Substantia nigra (tissue), 51 donors: ENCODE measurements at places on chromosomes 2 and 18.

- DNase-seq = no peak
Measured at GRCh38 chr2:173094731-173095130, 19.1 kb downstream of the MAP3K20 start.

DNA sequence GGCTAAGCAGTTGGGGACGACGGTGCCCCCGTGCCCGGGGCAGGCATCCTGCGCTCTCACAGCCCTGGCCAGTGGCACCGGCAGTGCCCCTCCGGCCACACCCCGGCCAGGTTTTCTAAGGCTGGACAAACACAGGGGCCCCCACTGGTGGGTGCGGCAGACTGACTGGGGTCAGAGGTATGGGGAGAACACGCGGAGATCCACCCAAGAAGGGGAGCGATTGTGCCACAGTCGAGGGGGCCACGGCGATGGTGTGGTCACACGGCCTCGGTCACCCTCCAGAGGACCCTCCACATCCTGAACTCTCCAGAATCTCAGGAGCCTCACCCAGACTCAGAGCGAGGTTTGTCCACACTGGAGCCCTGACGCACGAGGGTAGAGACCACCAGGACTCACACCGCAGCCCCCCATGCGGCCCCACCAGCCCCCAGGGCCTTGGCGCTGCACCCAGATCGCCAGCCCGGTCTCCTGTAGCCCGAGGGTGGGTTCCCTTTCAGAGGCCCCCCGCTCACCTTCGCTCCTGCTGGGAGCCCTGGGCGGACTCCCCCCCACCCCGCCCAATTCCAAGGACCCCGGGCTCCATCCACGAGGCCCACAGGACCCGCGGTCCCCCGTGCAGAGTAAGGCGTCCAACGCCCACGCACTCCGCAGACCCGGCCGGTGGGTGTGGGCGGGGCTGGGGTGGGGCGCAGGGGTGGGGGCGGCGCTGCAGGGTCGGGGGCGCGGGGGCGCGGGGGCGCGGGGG is 15.2 kb downstream of the PDCD1 start:
- DNase-seq = no peak

DNA sequence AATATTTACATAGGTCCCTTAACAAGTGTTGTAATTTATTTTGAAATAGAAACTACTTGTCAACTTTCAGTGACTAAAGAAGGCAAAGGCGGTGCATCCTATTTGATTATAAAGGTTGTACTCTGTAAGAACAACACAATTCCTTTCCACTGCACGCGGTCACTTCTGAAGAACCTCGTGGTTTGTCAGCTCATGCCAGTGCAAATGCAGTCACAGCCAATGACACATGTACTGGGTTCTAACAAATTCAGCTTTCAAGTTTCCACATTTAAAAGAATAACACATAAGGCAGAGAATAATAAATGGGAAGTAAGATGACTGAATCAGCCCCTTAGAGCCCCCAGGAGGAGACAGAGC is 39.7 kb downstream of the CYB5A start:
- DNase-seq = no peak

DNA sequence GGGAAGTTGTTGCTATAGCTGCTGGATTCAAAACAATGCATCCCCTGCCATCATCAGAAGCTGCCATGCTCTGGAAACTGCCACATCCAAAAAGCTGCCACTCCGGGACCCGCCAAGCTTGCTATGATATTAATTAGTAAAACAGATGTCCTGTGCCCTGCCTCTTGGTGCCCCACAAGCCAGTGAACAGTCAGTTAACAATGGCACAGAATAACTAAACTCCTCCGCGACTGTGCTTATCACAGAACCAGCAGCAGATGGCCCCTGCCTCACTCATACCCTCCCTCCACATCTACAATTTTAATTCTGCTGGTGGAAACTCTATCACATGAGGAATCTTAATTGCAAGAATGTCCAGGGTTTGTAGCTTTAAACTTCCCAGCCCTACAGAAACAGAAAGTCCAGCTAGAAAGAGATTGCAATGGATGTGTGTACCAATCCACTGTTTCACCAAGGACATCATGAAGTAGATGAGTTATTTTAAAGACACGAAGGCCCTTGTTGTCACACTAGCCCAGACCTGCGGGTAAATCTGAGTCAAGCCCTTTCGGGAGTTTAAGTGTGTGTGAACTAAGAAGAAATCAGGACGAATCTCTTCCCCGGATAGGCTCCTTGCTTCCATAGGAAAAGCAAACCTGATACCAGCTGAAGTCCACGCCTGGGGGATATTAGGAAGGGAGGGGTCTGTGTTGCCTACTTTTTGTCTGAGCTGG is 7.4 kb upstream of the ACYP2 start:
- DNase-seq = no peak

- no peak for DNase-seq
Measured at GRCh38 chr18:8999872-9000271, 102.6 kb upstream of the NDUFV2 start.

DNA sequence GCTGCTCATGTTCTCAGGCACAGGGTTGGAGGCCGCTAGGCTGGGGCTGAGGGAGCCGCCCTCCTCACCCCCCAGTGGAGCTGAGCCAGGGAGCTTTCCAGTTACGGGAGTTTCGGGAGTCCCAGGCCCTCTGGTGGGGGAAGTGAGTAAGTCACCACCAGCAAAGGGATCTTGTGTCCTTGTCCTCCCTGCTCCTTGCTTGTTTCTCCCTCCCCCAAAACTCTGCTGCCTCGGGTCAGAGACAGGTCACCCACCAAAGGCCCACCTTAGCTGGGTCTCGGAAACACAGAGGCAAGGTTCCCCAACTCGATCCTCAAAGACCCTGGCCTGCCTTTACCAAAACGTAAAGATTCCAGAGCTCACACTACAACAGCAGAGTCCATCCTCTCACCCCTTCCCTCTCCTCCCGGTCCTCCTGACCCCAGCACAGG is 60.5 kb upstream of the POMC start:
- peak; percentile 33 for DNase-seq

DNA sequence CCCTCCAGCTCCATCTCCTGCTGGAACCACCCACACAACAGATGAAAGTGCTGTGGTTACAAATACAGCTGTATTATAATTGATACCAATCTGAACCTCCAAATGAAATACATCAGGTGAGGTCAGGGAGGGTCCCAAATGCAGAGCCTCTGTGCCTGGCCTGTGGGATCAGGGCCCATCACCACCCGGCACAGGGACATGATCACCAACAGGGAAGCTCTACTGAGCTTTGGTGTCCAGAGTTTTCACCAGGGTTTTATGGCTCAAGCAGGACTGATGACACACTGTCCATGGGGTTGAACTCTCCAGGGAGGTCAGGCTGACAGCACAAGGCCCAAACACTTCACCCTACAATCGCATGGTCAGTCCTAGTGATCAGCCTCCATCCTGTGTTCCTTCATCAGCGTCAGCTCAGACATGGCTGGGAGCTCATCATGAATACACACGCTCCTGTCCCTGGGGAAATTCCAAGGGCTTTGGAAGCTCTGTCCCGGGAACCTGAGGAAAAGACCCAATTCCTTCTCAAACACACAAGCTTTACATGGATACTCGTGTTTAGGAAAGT is 3.9 kb upstream of the PXDN start:
- no peak for DNase-seq

DNA sequence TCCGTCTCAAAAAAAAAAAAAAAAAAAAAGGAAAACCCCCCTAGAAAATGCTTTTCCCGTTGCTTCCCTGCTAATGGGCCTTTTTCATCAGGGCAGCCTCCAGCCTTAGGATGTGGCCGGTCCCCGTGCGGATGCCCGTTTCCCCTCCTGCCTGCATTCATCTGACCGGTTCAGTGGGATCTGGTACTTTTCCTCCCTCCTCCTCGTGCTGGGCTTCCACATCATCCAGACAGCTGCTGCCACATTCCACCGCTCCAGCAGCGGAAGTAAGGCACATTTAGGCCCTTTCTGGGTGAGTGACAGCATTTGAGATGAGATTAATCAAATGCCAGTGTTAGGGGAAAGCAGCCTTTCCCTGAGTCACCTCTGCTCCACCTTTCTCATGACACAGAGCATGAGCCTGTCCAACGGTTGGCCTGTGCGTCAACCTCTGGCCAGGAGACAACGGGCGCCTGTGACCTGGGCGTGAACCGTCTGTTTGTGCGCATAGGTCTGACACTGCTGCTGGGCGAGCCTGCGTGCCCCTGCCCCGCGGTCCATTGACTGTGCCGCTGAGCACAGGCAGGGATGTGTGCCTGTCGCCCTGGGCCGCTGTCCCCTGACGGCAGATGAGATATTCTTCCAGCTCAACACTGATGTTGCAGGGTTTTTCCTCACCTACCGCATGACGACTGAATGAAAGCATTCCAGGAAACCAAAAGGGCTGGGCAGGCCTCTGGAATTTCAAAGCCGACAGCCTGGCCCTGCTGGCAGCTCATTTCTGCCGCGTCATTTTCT is 174.0 kb downstream of the TGIF1 start:
- no peak for DNase-seq

- DNase-seq = no peak
Measured at GRCh38 chr2:134139611-134140010, 114.3 kb upstream of the MGAT5 start.

DNA sequence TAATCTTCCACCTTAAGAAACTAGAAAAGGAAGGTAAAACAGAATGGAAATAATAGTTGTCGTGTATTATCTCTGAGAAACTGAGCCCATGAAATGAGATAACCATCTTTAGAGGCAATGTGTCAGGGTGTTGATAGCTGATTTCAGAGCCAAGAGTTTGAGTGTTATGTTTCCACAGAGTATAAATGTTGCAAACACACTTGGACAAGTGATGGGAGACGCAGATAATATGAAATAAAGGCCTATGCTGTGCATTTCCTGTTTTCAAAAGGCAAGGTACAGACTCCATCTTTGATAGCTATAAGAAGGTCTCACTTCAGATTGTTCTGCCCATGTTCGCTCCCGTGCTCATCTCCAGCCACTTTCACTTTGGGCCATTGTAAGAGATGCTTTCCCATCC is 25.9 kb upstream of the DNER start:
- no peak for DNase-seq

- DNase-seq = no peak
Measured at GRCh38 chr2:108570416-108570815, 36.1 kb downstream of the LIMS1 start.

- peak; percentile 48 for DNase-seq
Measured at GRCh38 chr18:37778417-37779165, 213.0 kb upstream of the CELF4 start.

GRCh38 chr18:75116165-75116564 is 92.8 kb downstream of the PTGR3 start:
- no peak for DNase-seq

- DNase-seq = no peak
Measured at GRCh38 chr2:129347486-129348217, 631.8 kb upstream of the RAB6C start.

DNA sequence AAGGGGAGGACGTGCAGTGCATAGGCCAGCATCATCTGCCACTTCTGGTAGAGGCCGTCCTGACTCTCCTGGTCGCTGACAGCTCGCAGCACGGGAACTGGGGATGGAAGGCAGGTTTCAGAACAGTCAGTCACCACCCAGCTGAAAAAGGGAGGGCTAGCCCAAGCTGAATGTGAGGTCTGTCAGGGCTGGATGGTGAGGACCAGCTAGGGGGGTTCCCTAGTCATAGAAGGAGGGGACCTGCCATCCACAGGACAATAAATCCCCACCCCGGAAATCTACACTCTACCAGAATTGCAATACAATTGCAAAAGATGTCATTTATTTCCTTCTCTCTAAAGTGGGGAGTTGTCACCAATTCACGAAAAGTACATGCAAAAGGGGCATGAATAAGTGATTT is 15.8 kb downstream of the ABCG5 start:
- no peak for DNase-seq

- DNase-seq = no peak
Measured at GRCh38 chr2:233114421-233114861, 54.3 kb downstream of the INPP5D start.

DNA sequence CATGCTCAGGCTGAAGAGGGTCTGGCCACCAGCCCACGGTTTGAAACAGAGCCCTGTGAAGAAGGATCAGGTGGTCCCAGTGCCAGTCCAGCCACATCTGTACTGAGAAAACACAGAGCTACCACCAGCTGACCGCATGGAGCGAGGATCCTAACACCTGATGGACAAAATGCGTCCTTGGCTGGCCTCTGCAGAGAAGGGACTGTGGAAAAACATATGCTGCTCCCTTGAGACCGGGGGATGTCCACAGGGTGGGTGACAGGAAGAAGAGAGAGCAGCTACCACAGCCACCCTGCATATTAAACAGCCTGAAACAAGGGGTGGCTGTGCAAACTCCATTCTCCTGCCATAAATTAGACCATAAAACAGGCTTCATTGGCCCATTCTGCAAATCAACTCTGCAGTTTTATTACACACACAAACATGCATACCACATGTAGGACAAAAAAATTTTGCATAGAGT is 137.2 kb downstream of the BCL2 start:
- no peak for DNase-seq

GRCh38 chr2:160566717-160567116 is 73.1 kb upstream of the RBMS1 start:
- no peak for DNase-seq

- DNase-seq = no peak
Measured at GRCh38 chr18:10401930-10402329, 52.5 kb upstream of the APCDD1 start.

- no peak for DNase-seq
Measured at GRCh38 chr2:106009096-106009495, 185.0 kb downstream of the UXS1 start.

GRCh38 chr2:54348646-54349045 is 92.6 kb upstream of the TSPYL6 start:
- DNase-seq = no peak

GRCh38 chr18:31380912-31381311 is 4.3 kb downstream of the DSG4 start:
- DNase-seq = no peak

DNA sequence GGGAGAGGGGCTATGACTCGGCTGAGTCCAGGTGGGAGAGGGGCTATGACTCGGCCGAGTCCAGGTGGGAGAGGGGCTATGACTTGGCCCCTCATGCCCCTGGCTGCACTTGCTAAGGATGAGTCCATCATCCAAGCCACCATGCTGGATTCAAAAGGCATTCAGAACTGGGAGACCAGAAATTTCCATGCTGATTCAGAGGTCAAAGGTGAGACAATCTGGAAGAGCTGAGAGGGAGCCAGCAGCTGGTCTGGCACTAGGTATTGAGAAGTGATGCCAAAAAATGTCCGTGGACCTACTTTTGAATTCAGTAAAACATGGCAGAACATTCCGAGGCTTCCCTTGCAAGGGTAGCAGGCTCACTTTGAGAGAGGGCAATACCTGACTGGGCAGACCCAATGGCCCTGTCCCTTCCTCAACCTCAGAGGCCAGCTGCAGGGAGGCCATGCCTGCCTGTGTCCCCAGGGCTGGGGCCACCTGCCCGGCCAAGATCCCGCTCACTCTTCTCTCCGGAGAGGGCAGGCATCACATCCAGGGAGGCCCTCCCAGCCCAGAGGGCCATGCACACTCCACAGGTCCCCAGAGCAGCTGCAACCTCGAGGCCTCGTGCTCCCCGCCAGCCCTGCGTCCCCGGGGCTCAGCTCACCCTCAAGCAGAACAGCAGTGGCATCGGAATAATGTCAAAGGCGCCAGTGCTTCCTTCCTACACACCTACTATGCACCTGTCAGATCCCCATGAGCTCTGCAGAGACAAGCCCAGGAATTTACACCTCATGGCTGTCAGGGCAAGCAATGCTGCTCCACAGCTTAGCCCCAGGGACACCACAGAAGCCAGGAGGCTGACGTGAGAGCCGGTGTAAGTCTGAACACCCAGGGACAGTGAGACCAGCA is 80.2 kb upstream of the GPC1 start:
- DNase-seq = no peak
